ENCODE measurements at places on chromosomes 12 and 14.

DNA sequence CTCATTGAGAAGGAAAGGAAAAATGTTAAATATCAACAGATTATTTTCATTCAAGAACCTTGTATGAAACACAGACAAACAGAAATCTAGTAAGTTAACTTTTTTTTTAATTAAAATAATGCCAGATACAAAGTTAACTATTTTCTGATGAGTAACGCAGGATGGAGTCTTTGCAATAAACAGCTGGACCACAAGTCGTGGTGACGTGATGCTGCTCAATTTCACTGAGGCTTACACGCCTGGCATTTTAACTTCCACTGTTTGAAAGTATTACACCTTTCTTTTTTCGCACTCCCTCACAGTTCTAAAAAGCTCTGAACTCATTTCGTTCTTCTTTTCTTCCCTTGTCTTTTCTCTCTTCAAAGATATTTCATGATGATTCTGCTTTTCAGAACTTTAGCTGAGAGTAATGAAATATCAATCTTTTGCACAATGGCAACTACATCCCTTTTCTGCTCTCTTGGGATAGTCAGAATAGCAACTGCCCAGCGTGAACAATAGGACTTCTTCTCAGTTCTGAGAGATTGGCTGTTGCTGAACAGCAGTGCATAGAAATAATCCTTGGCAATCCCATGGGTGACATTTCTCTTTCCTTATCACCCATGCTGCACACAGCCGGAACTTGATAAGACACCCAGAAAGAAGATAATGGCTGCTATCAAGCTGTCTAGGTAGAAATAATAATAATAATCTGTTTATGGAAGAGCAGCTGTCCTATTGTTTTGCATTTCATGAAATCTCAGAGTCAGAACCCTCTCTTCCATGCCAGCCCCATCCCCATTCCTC lies 160.5 kb downstream of the BTG1 start:
- peak; percentile 77 for DNase-seq

- DNase-seq: no peak
Measured at GRCh38 chr12:40989785-40990184, 198.3 kb upstream of the PDZRN4 start.

GRCh38 chr14:91946622-91947474 lies 646 bp downstream of the FBLN5 start:
- DNase-seq: no peak

DNA sequence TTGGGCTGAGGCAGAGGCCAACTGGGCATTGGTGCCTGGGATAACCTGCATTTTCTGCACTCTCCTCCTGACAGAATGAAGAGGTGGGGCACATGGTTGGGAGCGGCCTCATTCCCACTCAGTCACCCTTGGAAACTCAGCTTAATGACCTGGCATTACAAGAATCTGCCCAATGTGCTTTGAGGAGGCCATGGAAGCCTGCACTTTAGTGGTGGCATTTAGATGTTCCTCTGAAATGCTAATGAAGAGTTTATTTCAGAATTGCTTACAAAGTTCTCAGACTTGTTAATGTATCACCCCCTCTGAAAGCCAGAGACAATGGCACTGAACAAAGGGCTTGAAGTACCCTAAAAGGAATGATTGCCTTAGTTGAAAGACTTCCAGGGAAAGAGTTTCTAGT lies 71.4 kb upstream of the PARP11 start:
- DNase-seq: no peak

GRCh38 chr12:108457006-108457733 lies 57.9 kb upstream of the FICD start:
- peak; percentile 63 for DNase-seq

DNA sequence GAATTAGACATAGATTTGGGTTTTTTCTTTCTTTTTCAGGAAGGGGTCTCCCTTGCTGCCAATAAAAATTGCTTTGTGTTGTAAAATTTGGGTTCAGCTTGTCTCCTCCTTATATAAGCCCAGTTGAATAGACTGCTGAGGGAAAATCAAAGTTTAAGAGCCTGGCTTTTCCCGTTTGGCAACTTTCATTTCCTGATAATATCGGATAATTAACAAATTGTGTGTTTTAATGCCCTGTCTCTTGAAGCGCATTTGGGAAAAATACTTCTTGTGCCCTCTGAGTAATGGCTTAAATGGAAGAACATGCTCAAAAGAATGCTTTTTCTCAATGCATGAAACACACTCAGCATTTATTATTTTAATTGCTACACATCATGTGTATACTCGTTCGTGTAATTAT lies 198.0 kb upstream of the DCN start:
- DNase-seq: no peak

- DNase-seq: no peak
Measured at GRCh38 chr12:83710851-83711250, 1024.1 kb downstream of the TMTC2 start.

- no peak for DNase-seq
Measured at GRCh38 chr12:123954647-123955350, 17.8 kb downstream of the CCDC92 start.

GRCh38 chr12:51901121-51901817 lies 6.0 kb upstream of the ACVRL1 start:
- DNase-seq: no peak
